Regular cardiac myocyte (primary cell): ENCODE measurements at places on chromosomes 1 and 21. TPM values are rescaled to one million over a fixed set of nuclear protein-coding genes. Genes with fewer than 3 reads are reported as not detected.

APOBEC4 gene
- total RNA-seq: not detected in 2 replicates

C1QTNF12 gene
- total RNA-seq: 0.38 and 0.85 TPM in 2 replicates

MRTO4 gene
- 21.7 and 58.5 TPM in 2 replicates for total RNA-seq

TACSTD2 gene
- total RNA-seq: 0.19 and 0.56 TPM in 2 replicates

CTNNBIP1 gene
- total RNA-seq: 20.5 and 20.9 TPM in 2 replicates

RGL1 gene
- 22.4 and 29.0 TPM in 2 replicates for total RNA-seq

KLHL12 gene
- total RNA-seq: 32.4 and 38.1 TPM in 2 replicates

VCAM1 gene
- 0.58 and 5.4 TPM in 2 replicates for total RNA-seq

SPATA21 gene
- total RNA-seq: not detected in 2 replicates

CCDC27 gene
- not detected in 2 replicates for total RNA-seq

TTC34 gene
- under 0.01 and 0.28 TPM in 2 replicates for total RNA-seq

DPT gene
- under 0.01 TPM in 1 of 2 replicates, not detected in the other for total RNA-seq

ZNF648 gene
- not detected in 2 replicates for total RNA-seq

GBP5 gene
- total RNA-seq: under 0.01 and 0.38 TPM in 2 replicates

FAM78B gene
- total RNA-seq: under 0.01 and 0.28 TPM in 2 replicates

MARK1 gene
- 0.77 and 2.5 TPM in 2 replicates for total RNA-seq

CYP4Z1 gene
- total RNA-seq: not detected in 2 replicates

GBP1 gene
- total RNA-seq: 11.5 and 22.3 TPM in 2 replicates

RGS13 gene
- total RNA-seq: not detected in 2 replicates

BRINP3 gene
- total RNA-seq: not detected in 2 replicates

TTC22 gene
- total RNA-seq: not detected in 2 replicates

TNFSF4 gene
- 2.3 and 14.0 TPM in 2 replicates for total RNA-seq

UBASH3A gene
- total RNA-seq: not detected in 2 replicates

REG4 gene
- total RNA-seq: not detected in 2 replicates

ELAVL4 gene
- total RNA-seq: not detected in 2 replicates

ATG4C gene
- total RNA-seq: 12.7 and 15.2 TPM in 2 replicates

SCMH1 gene
- total RNA-seq: 6.5 and 8.2 TPM in 2 replicates

TSPEAR gene
- total RNA-seq: not detected in 2 replicates

ARTN gene
- total RNA-seq: not detected in 2 replicates

PRDM15 gene
- 4.8 and 7.1 TPM in 2 replicates for total RNA-seq

DAB1 gene
- 0.28 TPM in 1 of 2 replicates, not detected in the other for total RNA-seq

SLC30A10 gene
- not detected in 2 replicates for total RNA-seq

POGK gene
- 20.0 and 24.0 TPM in 2 replicates for total RNA-seq

BTG3 gene
- total RNA-seq: 32.4 and 35.5 TPM in 2 replicates

SH3BGR gene
- 3.3 and 6.8 TPM in 2 replicates for total RNA-seq

HSD11B1 gene
- 0.77 and 6.8 TPM in 2 replicates for total RNA-seq

LCE1C gene
- total RNA-seq: not detected in 2 replicates

OR10X1 gene
- not detected in 2 replicates for total RNA-seq

KRTAP11-1 gene
- total RNA-seq: not detected in 2 replicates

LYPLA2 gene
- total RNA-seq: 29.3 and 52.0 TPM in 2 replicates

CDK11B gene
- total RNA-seq: 5.6 and 14.6 TPM in 2 replicates

HSPB7 gene
- 3.3 and 10.7 TPM in 2 replicates for total RNA-seq

AMY1C gene
- not detected in 2 replicates for total RNA-seq

PCSK9 gene
- 0.19 and 0.28 TPM in 2 replicates for total RNA-seq

GSTM5 gene
- 0.19 and 3.9 TPM in 2 replicates for total RNA-seq

KCNE2 gene
- total RNA-seq: not detected in 2 replicates

USF1 gene
- 72.7 and 94.5 TPM in 2 replicates for total RNA-seq

SERPINC1 gene
- not detected in 2 replicates for total RNA-seq

FAM167B gene
- total RNA-seq: 0.38 and 2.0 TPM in 2 replicates

SPRR1B gene
- not detected in 2 replicates for total RNA-seq

WDR64 gene
- total RNA-seq: not detected in 2 replicates

PLA2G5 gene
- total RNA-seq: 0.56 TPM in 1 of 2 replicates, not detected in the other

PDZK1IP1 gene
- total RNA-seq: 0.58 and 1.7 TPM in 2 replicates

CDC20 gene
- 6.8 and 161 TPM in 2 replicates for total RNA-seq

ADAM30 gene
- total RNA-seq: not detected in 2 replicates
